Activated T-helper 2 cell treated with anti-CD3 and anti-CD28 coated beads, Interferon-gamma antibody, Interleukin-2, Interleukin-4, amounts not matched to agents 10 μg/mL and 5 μg/mL and 100 μg/mL, durations not matched to agents 14 hours and 24 hours and 36 hours (primary cell): ENCODE measurements at places on chromosomes 6 and 20. TPM values are rescaled to one million over a fixed set of nuclear protein-coding genes. Genes with fewer than 3 reads are reported as not detected.

DNA sequence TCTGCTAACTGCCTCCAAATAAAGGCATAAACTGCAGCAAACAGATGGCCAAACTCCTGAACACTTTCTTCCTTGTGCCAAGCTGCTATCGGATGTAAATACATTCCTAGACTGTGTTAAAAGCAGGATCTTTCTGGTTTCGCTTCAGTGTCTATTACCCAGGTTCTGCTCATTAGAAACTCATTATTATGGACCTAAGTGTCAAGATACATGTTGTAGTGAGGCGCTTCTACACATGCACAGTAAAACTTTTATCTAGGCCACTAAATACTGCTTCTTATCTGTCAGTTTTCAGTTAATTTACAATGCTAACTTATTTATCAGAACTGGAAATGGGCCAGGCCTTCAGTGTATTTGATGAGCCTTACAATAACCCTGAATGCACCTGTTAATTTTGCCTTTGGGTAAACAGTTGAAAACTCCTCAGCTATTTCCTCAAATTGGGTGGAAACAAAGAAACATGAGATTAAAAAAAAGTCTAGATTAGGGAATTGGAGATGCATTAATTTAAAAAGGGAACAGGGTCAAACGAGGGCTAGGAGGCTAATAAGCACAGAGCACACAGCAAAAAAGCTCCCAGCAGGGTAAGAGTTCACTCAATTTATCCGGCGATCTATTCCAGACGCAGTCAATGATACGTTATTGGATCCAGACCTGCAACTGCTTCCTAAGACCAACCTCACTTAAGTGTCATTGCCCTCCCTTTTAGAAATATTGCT lies 240.6 kb downstream of the FOXC1 start:
- H3K27me3 ChIP-seq, result no peaks in the 10 kb centered on the region
- H3K4me3 ChIP-seq, result no peak overlapping the region
- H3K4me1 ChIP-seq, result no peaks in the 10 kb centered on the region
- H3K36me3 ChIP-seq, result no peaks in the 10 kb centered on the region

GRCh38 chr6:1910621-1911407 lies 301.1 kb downstream of the FOXC1 start:
- no peak for DNase-seq
- no peaks in the 10 kb centered on the region for H3K36me3 ChIP-seq
- H3K27me3 ChIP-seq, result no peaks in the 10 kb centered on the region
- H3K27ac ChIP-seq, result no peak overlapping the region
- peaks cover 2% of the 10 kb centered on the region for H3K4me1 ChIP-seq

- H3K27ac ChIP-seq, result no peak overlapping the region
- H3K4me1 ChIP-seq, result no peaks in the 10 kb centered on the region
- no peaks in the 10 kb centered on the region for H3K36me3 ChIP-seq
- no peak overlapping the region for H3K4me3 ChIP-seq
Measured at GRCh38 chr6:127180426-127180825, 62.0 kb downstream of the RSPO3 start.

Gene ZC2HC1B
- total RNA-seq, result not detected in 2 replicates

GRCh38 chr20:21174516-21175239 lies 48.8 kb downstream of the KIZ start:
- DNase-seq, result no peak
- peaks cover 5% of the 10 kb centered on the region for H3K4me1 ChIP-seq
- H3K27ac ChIP-seq, result no peak overlapping the region

DNA sequence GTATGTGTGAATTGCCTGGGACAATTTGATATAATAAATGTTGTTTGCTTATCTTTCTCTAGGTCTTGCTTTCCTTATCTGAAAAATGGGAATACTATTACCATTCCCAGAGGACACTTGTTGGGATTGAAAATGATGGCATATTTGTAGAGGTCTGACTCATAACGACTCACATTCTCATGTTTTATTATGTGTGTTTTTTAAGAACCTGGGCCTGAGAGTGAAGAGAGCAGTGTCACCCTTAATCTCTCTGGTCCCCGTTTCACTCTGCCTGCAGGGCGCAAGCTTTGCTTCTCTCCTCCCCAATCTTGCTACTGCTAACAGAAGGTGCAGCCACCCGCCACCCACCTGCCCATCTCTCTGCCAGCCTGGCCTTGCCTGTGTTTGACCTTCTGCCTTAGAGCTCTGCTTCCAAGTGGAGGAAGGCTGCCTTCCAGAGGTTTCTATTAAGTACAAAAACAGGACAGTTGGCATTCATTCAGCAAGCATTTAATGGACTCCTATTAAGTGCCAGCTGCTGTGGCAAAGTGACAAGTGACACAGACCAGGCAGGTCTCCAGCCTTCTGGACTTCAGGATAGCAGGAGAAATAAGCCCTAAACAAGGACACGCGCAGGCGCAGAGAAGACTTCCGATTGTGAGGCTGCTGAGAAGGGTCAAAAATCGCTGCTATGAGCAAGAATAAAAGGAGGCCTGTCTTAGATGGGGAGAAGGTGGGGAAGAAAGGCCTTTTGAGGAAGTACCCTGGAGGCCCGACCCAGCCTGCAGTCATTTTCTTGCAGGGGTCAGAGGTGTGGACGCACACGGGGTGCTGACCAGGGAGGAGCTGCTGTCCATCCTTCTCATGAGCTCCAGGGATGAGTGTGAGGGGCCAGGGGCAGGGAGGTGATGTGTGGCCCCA lies 112.5 kb downstream of the JPH2 start:
- no peak overlapping the region for H3K4me3 ChIP-seq
- peaks cover 56% of the 10 kb centered on the region for H3K4me1 ChIP-seq
- H3K27me3 ChIP-seq, result peaks cover 17% of the 10 kb centered on the region

Gene DEFB128
- total RNA-seq, result not detected in 2 replicates

GRCh38 chr6:2558861-2559801 lies 191.6 kb downstream of the MYLK4 start:
- peaks cover 89% of the 10 kb centered on the region for H3K27me3 ChIP-seq
- H3K4me1 ChIP-seq, result peaks cover 10% of the 10 kb centered on the region
- no peak for DNase-seq
- no peak overlapping the region for H3K4me3 ChIP-seq
